Activated naive CD4-positive, alpha-beta T cell treated with anti-CD3 and anti-CD28 coated beads, Interleukin-2, amount 50 U/mL, for 72 hours (primary cell): ENCODE measurements at places on chromosomes 6 and 20. TPM values are rescaled to one million over a fixed set of nuclear protein-coding genes. Genes with fewer than 3 reads are reported as not detected.
A peak's percentile ranks its signal among the peaks of the same experiment; 100 is the strongest.

GRCh38 chr6:144104898-144105487, 9.6 kb upstream of the SF3B5 start:
- DNase-seq, result peak; percentile 63

- DNase-seq, result no peak
These were observed 53.6 kb downstream of the VIP start for GRCh38 chr6:152804150-152804549.

DNA sequence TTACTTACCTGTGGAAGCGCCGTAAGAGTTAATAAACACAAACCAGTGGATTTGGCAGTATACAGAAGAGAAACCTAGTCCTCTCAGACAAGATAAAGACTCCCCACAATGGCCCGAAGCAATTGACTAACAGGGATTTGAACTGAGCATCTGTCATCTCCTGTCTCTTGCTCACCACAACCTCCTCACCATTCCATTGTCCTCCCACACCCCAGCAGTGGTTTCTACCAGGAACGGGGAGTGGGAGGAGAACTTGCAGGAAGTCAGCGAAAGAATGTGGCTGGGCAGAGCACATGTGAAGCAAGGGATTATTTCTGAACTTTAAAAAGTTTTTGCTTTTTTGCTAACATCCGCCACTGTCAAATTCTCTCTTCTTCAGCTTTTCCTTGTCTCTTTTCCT, 24.6 kb upstream of the TAAR1 start:
- no peak for DNase-seq

GRCh38 chr6:1251198-1252155, 60.4 kb upstream of the FOXQ1 start:
- no peak for DNase-seq

DNA sequence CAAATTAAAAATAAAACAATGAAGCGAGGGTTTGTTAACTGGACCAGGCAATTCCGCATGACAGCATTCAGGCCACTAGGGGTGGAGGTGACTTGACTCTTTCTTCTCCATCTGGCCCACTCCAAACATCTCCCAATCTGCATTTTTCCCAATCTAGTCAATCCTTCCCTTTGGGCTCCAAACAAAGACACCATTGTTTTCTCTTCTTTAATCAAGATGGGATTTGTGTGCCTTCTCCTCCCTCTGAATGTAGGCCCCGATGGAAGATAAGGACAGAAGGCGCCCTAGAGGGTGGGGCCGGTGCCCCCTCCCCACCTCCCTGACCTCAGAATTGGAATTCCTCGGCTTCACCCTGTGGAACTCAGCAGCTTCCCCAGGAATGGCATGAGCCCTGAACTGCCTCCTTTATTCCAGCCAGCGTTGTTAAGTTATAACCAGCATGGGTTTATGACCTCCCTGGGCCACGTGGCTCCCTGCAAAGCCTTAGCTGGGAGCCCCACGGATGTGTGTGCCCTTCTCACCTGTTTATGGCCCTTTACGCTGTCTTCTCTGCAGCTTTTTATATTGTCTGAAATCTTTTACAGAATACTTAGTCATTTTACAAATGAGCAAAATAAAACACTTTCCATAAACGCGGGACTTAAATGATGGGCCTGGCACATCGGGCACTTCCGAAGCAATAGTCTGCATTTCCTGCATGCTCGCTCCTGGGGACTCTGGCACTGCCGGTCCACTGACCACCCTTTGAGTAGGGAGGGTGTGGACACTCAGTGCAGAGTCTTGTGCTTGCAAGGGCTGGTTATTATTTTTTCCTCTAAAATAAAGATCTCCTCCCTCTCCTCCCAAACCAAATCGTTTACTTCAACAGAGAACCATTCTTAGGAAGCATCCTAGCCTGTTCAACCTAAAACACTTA, 24.5 kb downstream of the OVOL2 start:
- DNase-seq, result no peak

DNA sequence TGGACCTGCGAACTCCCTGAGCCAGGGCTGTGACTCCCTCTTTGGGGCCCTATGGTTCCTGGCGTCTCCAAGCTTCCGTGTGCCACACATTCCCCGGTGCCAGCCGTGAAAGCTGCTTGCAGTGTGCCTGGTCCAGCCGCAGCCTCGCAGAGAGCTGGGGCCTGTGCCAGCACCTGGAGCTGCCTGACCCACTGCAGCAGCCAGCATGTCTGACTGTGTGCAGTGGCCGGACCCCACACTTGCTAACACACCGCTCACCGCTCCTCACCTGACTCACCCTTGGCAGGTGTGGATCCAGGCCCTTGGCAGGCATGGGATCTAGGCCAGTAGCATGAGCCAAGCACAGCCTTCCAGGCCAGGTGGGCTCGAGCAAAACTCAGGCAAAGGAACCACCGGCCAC, 227.5 kb downstream of the OTOR start:
- no peak for DNase-seq

GNAS-AS1 gene
- 3.0 TPM for total RNA-seq

LAMA2 gene
- total RNA-seq, result 2.0 TPM

RCAN2 gene
- 0.74 TPM for total RNA-seq
